Suppressor macrophage treated with lipopolysaccharide for 4 hours (primary cell): ENCODE measurements at places on chromosomes 1 and 21.

DNA sequence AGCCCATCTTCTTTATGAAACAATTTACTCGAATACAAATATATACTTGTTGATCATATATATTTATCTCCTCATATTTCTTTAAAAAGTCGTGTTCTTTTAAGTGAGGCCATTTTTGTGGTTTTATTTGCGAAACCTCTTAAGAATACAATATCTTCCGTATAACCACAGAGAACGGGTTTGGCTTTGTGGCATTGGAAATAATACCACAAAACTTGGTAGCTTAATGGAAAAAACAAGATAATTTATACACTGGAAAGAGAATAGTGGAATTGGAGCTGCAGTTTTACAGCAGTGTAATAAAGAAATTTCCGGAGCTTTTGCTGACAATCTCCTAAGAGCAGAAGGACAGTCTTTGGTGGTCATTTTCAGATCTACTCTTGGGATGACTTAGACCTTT lies 29.4 kb downstream of the PTGFR start:
- no peak for DNase-seq

- no peak for DNase-seq
Measured at GRCh38 chr1:79355090-79355489, 348.6 kb upstream of the ADGRL4 start.

GRCh38 chr1:47853059-47853458 lies 144.1 kb downstream of the TRABD2B start:
- no peak for DNase-seq

DNA sequence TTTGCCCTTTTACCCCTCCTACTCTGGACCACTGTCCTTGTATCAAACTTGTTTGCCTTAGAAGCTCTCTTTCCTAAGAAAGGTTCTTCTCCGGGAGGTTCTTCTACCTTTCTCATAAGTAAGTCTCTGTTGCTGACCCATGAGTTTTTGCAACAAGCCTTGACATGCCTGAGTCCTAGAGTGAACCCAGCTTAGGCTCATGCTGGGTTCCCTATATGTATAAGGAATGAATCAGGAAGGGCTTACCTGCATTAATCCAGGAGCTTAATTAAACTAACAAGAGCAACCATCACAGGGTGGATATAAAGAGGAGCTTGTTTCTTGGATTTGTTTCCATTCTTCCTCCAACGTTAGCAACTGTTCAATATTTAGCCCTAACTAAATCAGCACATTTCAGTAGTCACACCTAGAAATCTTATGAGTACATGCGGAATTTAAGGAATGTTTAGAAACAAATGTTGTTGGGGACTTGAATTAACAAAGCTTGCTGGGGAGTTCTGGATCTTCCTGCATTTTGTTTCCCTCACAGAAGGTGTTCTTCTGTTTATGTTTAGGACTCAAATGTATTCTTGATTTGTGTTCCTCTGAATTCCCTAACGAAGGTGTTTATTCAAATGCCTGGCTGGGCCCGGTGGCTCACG lies 64.3 kb upstream of the RAB3GAP2 start:
- no peak for DNase-seq

- no peak for DNase-seq
Measured at GRCh38 chr1:229161740-229162139, 109.2 kb upstream of the RAB4A start.

DNA sequence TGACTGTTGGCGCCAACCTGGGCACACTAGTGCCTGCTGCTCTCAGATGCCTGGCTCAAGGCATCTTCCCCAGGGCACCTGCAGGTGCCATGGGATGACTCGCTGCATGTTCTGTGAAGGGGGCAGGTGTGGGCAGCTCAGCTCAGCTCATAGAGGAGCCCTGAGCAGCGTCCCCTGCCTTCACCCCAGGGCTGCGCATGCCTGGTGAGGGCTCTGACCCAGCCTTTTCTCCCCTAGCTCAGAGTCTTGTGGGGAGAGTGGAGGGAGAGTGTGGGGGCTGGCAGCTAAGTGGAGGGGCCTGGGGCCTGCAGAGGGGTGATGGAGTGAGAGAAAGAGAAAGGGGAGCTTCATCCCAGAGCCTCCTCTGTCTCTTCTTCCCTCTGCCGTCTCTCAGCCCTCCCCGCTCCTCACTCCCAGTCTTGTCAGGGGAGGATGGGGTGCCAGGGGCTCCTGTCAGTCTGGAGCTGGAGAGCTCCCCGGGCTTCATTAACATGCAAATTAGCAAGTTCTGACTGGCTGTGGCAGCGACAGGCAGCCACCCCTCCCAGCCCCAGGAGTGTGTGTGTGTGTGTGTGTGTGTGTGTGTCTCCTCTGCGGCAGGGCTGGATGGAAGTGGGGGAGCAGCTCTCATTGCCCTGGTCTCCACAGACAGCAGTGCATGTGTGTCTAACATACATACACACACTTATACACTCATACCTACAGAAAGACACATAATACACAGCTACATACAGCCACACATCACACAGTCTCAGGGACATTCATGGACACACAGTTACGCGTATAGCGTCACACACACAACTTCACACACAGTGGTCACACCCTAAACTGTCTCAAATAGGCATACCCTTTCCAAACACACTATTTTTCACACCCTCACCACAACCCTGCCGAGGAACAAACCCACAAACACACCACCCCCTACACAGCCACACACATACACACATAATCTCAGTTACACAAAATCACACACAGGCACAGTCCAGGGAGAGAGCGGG lies 34.0 kb downstream of the FOXO6 start:
- DNase-seq, result no peak

GRCh38 chr1:119448127-119448511 lies 33.2 kb downstream of the HSD3B2 start:
- no peak for DNase-seq

GRCh38 chr1:196393742-196394141 lies 214.5 kb downstream of the KCNT2 start:
- DNase-seq, result no peak

DNA sequence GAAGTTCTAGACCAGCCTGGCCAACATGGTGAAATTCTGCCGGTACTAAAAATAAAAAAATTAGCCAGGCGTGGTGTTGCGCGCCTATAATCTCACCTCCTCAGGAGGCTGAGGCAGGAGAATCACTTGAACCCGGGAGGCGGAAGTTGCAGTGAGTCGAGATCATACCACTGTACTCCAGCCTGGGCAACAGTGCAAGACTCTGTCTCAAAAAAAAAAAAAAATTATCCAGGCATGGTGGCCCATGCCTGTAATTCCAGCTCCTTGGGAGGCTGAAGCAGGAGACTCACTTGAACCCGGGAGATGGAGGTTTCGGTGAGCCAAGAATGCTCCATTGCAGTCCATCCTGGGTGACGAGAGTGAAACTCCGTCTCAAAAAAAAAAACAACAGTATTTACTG lies 18.5 kb upstream of the RAB42 start:
- DNase-seq, result no peak

- DNase-seq, result no peak
Measured at GRCh38 chr1:36183309-36183856, 27.4 kb downstream of the MAP7D1 start.

- DNase-seq, result no peak
Measured at GRCh38 chr1:32239337-32239736, 7.7 kb upstream of the FAM167B start.

DNA sequence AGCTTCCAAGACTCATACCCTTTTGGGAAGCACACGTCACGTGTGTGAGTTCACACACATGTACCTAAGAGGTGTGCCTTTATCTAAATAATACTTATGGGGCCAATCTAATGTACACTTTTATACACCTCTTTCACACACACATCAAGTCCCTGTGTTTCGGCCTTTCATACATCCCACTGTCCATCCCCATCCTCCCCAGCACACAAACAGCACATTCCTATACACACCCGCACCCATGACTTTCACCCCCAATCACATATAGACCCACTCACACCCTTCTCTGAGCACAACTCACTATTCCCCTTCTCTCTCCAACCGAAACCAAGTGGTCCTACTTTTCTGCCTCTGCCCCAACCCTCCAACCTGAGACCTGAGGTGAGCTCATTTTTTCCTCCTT lies 3.5 kb downstream of the MEX3A start:
- no peak for DNase-seq

DNA sequence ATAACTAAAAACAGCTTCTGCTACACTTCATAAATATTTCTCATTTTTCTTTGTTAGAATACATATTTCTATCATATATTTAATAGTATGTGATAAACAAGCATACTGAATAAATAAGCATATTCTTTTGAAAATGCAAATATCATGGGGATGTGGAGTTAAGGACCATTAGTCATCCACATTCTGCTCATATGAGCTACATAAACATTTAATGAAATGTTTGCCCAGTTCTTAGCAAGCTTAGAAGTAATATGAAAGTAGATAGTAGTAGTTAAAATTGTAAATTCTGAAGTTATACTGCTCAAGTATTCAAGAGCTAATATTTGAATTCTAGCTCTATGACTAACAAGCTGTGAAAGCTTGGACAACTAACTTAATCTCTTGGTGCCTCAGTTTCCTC lies 10.1 kb upstream of the GORAB start:
- DNase-seq, result no peak

- peak; percentile 6 for DNase-seq
Measured at GRCh38 chr1:143611159-143611558, 360.6 kb downstream of the FAM72C start.

DNA sequence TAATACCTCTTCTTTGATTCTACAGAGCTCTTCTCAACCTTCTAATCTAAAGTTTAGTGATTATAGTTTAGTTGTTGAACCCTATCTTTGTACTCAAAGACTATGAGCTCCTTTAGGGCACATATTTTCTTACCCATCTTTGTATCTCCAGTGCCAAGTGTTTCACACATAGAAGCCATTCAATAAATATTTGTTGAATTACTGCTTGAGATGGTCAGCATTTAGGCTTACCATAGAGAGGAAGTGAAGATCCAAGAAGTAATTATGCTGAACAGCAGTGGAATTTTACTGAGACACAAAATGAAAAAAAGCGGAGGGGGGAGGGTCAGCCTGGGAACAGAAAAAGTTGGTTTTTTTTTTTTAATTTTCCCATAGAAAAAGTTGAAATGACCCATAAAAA lies 21.9 kb downstream of the PIK3R3 start:
- DNase-seq, result no peak
